ENCODE measurements at places on chromosomes 3 and 15.

- no peak for DNase-seq
These were observed 55.9 kb downstream of the NGLY1 start for GRCh38 chr3:25727316-25727715.

DNA sequence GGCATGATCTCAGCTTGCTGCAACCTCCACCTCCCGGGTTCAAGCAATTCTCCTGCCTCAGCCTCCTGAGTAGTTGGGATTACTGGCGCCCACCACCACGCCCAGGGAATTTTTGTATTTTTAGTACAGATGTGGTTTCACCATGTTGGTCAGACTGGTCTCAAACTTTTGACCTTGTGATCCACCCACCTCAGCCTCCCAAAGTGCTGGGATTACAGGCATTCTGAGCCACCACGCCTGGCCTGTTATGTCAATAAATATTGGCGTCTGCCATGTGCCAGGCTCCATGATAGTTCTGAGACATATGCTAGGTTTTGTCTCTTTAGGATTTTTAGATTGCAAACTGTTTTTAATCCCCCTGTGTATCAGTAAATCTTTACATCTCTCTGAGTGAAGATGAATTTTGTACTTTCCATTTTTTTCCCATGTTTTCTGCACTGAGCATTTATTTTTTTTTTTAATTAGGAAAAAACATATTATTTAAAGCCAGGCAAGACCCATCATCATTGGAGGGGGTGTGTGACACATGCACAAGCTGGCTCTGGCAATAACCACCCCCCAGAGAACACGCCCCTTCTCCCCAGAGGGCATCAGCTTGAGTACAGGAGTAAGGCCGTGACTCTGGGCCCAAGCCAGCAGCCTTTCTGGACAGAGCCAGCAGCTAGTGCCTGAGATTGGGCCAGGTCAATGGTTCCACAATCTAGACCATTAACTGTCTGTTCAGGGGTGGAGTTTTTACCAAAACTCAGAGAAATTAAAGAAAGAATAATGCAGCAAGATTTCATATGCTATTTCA, 51.0 kb upstream of the ATP1B3 start:
- no peak for DNase-seq

- no peak for DNase-seq
These were observed 27.2 kb downstream of the EXD1 start for GRCh38 chr15:41203395-41203794.

DNA sequence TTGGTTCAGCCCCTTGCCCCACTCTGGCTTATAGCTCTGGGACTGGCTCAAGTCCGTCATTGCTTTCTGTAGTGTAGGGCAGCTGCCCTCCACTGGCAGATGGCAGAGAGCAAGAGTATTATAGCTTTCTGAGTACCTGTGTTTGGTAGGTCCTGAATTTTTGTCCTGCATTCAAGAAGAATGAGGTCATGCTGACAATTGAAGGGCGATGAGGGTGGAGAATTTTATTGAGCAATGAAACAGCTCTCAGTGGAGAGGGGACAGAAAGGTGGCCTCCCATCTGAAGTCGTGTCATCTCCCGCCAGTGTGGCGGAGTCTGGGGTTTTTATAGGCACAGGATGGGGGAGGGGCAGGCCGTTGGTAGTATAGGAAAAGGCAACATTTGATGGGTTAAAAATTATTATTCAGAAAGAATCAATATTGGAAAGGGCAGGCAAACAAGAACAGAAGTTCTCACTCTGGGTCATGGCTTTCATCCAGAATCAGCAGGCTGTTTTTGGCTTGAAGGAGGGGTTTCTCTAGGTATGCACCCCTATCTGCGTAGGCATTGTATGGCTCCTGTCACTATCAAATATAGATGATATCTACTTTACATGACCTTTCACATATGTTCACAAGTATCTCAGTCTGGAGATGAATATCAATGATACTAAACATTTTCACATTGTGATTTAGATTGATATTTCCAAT, 1239.7 kb upstream of the ALCAM start:
- no peak for DNase-seq

GRCh38 chr3:106067711-106068110, 198.9 kb upstream of the CBLB start:
- DNase-seq: no peak

GRCh38 chr3:48437812-48438211, 2.1 kb downstream of the CCDC51 start:
- no peak for DNase-seq

- DNase-seq: no peak
These were observed 289.2 kb upstream of the LYSMD4 start for GRCh38 chr15:100022391-100022790.

DNA sequence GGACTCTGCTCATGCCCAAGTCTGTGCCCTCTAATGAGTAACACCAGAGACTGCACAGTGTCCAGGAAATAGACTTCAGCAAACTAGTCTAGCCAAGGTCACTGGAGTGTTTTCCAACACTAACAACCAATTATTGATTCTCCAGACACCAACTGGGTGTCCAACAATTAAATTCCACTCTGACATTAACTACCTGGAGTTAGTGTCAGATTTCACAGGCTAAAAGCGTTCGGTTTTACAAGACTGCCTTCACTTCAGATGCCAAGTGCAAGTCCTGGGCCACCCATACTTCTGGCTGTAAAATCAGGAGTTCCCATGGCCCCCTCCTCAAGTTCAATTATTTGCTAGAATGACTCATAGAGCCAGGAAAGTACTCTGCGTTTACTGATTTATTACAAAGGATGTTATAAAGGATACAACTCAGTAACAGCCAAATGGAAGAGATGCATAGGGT, 20.8 kb upstream of the CFAP161 start:
- no peak for DNase-seq

DNA sequence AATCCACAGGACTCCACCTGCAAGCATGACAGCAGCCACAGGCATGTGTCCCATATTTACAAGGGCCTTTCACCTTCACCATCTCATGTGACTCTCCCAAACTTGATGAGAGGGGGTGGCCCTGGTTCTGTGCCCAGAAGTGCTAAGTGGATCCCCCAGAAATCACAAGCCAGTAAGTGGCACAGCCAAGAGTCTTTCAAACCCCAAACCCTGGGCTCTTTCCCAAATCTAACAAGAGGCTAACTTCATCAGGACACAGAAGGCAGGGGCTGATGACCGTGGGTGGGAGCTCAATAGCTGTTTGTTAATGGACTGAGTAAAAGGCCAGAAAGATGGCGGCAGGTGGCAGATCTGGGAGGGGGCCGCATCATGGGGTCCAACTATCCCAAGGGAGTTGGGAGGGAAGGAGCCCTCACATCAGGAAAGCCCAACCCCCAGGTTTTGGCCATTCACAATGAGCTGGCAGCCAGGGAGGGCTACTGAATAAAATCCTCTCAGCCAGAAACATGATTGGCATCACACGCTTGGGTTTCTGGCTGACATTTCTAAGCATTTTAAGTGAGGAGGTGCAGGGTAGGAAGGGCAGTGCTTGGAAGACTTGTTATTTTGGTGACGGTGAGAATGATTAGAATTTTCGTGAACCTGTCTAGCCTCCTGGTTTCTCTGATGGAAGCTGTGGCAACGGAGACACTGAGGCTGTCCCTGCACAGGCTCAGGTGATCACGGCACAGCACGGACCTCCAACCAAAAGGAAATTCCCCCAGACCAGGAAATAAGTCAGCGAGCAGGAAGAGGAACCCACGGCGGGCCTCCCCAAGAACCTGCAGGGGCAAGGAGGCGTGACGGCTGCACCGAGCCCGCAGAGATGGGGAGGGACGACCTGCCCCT, 109.3 kb downstream of the OXNAD1 start:
- DNase-seq: no peak

DNA sequence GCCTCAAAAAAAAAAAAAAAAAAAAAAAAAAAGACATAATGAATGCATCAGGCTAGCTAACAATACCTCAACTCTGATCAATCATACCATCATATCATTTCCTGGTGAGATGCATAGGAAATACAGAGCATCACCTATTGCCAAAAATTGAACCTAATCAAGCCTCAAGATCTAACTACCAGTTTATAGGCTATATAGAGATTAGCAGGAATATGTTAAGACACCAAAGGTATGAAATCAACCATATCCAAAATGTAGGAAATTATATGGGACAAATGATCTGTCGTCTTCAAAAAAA, 387 bp upstream of the VPS33B start:
- no peak for DNase-seq

DNA sequence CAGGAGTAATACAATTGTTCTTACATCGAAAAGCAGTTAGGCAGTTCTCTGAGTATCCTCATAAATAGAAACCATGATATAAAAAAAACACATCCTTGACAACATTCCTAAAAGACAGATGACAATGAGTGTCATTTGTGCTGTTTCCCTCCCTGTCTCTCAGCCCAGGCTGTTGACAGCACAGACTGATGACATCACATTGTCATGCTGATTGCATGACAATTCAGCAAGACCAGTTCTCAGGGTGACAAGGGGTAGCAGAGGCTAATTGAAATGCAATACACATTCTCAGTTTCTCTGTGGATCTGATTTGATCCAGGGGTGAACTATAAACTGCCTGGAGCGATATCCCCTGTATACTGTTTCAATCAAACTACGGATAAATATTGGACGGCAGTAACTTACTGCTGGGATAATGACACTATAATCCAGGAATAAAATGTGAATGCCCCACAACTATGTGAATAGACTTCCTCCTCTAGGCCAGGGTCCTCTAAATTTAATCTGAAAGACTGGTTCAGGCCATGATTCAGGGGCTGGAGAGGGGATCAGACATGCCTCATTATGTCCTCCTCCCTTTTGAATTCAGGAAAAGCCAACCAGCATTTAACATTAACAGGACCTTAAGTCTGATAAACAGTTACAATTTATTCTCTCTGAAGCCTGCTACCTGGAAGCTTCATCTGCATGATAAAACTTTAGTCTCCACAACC, 16.7 kb upstream of the EIF1B start:
- no peak for DNase-seq

- DNase-seq: no peak
These were observed 51.7 kb upstream of the ARPP19 start for GRCh38 chr15:52620496-52620895.

GRCh38 chr15:66603301-66604179, 37.7 kb upstream of the LCTL start:
- peak; percentile 62 for DNase-seq

- DNase-seq: no peak
These were observed 10.0 kb downstream of the NT5DC2 start for GRCh38 chr3:52523386-52524257.
